Glutamatergic neuron (in vitro differentiated cells): ENCODE measurements at places on chromosomes 13 and 19. TPM values are rescaled to one million over a fixed set of nuclear protein-coding genes. Genes with fewer than 3 reads are reported as not detected.
A peak's percentile ranks its signal among the peaks of the same experiment; 100 is the strongest.

DNA sequence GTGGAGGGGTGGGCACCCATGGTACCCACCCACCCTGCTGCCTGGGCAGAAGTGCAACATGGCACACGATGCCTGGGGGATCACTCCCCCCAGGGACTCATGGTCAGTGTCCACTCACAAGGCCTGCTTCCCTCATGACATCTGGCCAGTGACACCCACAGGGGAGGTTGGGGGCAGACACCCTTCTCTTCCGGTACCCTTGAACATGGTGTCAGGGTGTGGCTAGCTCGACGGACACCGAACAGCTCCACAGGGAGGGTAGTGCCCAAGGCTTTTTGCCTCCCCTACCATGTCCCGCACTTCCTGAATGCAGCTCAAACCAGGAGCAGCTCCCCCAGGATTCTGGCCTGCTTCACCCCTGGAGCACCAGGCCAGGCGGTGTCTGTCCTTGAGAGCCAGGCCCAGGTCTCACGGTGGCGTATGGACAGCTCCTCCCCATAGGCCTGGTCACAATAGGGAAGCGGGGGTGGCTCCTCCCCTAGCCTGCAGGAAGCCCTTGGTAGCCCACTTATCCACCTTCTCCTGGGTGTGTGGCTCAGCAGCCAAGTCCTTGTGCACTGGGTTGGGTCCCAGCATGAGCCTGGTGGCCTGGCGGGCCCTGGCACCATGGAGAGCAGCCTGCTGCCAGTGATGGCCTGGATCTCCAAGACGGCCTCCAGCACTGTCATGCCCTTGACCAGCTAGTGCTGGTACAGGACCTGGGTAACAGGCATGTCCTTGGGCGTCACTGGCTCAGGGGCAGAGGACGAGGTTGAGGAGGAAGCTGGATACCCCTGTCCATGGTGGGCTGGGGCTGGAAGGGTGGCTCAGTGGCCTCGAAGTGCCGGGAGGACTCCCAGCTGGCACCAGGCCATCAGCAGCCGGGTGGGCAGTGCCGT lies 7.8 kb downstream of the ACP4 start:
- no peak for DNase-seq

GRCh38 chr19:23241419-23241818 lies 8.8 kb downstream of the ZNF724 start:
- DNase-seq, result no peak

- DNase-seq, result no peak
Observed at GRCh38 chr19:392375-392970, 16.5 kb downstream of the C2CD4C start.

DNA sequence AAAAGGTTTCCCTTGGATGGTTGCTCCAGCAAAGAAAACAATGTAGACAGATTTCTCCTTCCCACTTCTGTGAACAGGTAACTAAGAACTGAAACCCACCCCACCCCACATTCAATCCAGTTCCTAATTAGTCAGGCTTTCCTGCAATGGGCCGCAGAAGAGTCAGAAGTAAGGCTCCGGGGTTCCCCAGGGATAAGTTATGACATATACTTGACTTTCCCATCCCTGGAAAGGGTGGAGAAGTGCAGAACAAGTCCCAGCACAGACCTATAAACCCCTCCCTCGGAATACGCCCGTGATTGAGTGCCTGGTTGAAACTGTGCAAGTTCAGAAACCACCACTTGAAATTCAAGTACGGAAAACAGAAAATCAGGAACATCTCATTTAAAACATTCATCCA lies 24.9 kb downstream of the RCBTB2 start:
- DNase-seq, result no peak

GRCh38 chr19:33509774-33510173 lies 11.8 kb downstream of the PEPD start:
- DNase-seq, result no peak

- DNase-seq, result no peak
Observed at GRCh38 chr19:4568886-4569285, 9.4 kb upstream of the SEMA6B start.

DNA sequence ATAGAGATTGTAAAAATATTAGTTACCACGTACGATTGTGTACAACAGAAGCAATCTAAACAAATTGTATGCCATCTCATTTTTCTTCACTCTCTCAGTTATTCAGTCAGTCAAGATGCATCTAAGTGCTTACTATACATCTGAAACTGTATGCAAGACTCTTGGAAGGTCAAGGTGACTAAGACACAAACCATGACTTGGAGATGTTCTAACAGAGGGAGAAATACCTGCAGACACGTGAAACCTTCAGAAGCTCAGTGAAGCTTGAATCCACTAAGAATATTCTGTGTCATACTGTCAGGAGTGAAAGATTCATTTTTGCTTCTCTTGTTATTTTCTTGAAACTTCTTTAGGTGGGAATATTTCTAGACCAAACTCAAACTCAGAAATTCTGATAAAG lies 365.4 kb downstream of the ITGBL1 start:
- DNase-seq, result no peak

- DNase-seq, result no peak
Observed at GRCh38 chr19:29884466-29884865, 57.6 kb upstream of the URI1 start.

DNA sequence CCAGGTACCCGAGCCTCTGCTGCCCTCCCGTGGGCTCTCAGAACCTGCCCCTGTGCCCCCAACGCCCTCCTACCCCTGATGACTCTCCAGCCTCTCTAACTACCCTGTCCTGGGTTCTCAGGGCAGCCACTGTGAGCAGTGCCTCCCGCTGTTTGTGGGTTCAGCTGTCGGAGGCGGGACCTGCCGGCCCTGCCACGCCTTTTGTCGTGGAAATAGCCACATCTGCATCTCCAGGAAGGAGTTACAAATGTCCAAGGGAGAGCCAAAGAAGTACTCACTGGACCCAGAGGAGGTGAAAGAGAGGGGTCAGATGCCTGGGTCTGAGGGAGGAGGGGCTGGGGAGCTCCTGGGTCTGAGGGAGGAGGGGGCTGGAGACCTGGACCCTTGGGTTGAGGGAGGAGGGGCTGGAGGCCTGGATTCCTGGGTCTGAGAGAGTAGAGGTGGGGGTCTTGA lies 20.0 kb downstream of the CNFN start:
- no peak for DNase-seq

GRCh38 chr19:11264452-11265176 lies 2.3 kb upstream of the DOCK6 start:
- no peak for DNase-seq

- no peak for DNase-seq
Observed at GRCh38 chr13:96081888-96082287, 8.0 kb upstream of the HS6ST3 start.

DNA sequence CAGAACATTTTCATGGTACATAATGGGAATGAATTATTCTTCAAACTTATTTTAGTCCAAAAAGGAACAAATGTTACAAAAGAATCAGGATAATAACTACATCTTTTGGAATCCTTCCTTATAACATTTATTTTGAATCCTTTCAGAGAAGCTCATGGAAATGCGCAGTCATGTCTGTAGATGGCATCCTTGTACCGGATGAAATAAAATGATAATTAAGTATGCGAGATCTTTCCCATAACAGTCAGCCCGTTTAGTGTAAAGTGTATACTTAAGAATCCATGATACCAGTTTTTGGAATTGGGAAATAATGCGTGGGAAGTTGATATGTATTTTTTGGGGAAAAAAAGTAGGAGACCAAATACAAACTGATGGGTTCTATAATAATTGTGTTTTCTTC lies 418.8 kb downstream of the GPC5 start:
- no peak for DNase-seq

GRCh38 chr19:30330266-30330665 lies 41.9 kb upstream of the ZNF536 start:
- no peak for DNase-seq

DNA sequence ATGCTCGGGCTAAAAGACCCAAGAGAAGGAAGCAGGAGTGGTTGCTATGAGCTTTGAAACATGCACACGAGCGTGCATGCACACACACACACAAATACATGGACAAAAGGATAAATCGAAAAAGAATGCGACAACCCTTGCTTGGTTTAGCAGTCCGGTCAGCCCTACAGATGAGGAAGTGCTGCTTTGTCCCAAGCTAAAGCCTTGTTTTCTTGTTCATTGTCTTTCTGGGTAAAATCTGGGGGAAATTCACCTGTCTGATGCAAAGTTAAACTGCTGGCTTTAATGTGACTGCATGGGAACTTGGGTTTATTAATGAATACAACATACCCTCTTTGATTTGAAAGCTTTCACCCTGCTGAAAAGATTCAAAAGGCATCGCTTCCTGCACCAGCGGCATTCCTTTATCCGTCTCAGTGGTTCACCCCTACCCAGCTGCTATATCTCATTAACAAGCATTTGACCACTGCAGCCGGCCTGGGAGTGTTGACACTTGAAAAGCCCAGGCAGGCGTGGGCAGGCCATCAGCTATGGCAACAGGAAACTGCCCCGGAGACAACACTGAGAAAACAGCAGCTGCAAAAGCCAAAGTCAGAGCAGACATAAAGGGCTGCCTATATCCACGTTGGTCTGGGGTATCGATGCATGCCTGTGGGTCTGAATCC lies 301.7 kb downstream of the NDFIP2 start:
- peak; percentile 57 for DNase-seq

- DNase-seq, result no peak
Observed at GRCh38 chr13:85312071-85312470, 487.1 kb downstream of the SLITRK6 start.

DNA sequence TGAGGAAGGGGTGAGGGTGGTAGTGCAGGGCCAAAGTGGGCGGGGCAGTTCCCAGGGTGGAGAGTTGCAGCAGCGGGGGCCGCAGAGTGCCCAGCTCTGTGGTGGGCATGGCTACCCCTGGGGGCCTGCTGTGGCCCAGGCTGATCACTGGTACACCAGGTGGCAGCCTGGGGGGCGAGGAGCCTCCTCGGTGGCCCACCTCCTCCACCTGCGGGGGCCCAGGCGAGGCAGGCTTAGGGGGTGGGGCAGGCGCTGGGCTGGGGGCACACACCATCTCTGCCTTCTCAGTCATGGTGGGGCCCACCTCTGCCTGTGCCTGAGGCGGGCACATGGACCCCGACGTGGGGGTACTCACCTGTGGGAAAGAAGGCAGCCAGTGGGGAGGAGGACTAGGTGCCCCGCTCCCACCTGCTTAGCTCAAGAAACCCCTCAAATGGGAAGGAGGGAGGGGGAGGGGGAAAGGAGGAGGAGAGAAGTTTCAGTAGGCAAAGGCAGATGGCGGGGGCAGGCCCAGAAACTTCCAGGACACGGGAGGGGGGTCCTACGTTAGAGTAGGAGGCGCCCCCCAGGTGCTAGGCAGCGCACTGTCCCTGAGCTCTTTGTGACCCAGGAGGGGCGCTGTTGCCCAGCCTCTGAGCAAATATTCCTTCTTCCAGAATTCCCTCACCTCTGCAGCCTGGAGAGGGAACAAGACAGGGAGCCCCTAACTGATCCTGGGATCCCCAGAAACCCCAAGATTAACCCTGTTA lies 1.6 kb downstream of the LYL1 start:
- no peak for DNase-seq

SMAD9 gene
- total RNA-seq, result 43.6 TPM

NLRP7 gene
- not detected for total RNA-seq

MATK gene
- total RNA-seq, result not detected

LHFPL6 gene
- 1.7 TPM for total RNA-seq

SPHK2 gene
- 146 TPM for total RNA-seq
